ENCODE measurements at places on chromosomes 1 and 21.

DNA sequence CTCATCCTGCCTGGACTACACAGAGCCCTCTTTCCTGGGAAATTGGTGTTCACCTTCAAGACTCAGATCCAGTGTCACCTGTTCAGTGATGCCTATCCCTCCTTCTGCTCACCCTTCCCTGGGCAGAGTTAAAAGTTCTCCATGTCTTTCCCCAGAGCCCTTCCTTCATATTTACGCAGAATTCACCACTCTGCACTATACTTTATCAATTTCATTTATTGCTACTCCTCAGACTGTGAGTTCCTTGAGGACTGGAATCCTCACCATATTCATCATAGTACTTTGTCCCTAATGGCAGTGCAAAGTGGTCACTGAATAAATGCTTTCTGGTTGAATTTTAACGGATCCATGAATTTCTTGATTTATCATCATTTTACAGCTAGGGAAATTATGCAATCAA, 300.0 kb downstream of the CHRM3 start:
- no peak for DNase-seq

- peak; percentile 52 for DNase-seq
Observed at GRCh38 chr1:24857507-24858133, 72.5 kb downstream of the RUNX3 start.

GRCh38 chr1:31569596-31570173, 6.6 kb upstream of the TINAGL1 start:
- DNase-seq = peak; percentile 43

- DNase-seq = no peak
Observed at GRCh38 chr1:115348636-115349035, 10.6 kb upstream of the NGF start.

- DNase-seq = no peak
Observed at GRCh38 chr1:55095095-55095494, 55.7 kb downstream of the PCSK9 start.

DNA sequence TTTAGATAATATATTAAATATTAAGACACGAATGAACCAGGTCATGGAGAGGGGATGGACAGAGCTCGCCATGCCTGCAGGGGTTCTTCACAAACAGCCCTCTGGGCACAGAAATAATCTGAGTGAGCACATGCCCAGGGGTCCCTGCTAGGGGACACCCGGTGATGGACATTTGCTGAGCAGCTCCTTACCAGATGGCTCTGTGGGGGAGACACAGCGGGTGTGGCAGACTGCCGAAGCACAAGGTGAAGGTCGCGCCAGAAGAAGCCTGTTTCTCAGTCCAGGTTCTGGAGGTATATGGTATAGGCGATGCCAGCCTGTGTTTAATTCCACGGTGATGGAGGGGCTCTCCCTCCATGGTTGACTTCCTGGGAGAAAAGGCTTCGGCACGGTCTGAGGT, 9.6 kb downstream of the TRABD2B start:
- DNase-seq = no peak

- no peak for DNase-seq
Observed at GRCh38 chr1:230753191-230753585, 6.0 kb downstream of the CAPN9 start.

DNA sequence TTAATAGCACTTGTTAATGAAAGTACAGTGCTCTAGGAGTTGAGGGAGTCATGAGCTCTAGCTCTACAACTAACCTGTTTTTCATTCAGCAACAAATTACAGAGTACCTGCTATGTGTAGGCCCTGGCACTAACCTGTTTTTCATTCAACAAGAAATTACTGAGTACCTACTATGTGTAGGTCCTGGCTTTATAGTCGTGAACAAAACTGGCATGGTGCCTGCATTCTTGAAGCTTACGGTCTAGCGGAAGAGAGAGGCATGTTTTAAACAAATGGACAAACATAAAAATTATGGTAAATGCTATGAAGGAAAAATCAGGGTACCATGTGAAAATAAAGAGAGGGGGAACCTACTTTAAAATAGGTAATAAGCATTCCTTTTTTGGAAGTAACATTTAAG, 2.2 kb upstream of the UBAP2L start:
- no peak for DNase-seq

DNA sequence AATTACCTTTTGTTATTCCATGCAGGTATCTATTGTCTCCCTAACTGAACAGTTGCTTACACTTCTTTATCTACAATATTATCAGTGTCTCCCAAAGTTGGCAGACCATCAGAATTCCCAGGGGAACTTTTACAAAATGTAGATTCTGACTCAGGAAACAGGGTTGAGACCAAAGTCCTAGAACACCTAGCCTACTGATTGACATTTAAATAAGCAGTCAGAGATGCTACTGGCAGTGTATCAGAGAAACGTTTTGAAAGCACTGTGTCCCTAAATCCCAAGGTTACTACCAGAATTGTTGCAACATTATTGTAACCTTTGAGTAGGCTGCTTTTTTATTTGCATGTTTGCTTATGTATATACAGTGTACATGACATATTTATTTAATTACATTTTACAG, 1.8 kb upstream of the F5 start:
- DNase-seq = no peak

DNA sequence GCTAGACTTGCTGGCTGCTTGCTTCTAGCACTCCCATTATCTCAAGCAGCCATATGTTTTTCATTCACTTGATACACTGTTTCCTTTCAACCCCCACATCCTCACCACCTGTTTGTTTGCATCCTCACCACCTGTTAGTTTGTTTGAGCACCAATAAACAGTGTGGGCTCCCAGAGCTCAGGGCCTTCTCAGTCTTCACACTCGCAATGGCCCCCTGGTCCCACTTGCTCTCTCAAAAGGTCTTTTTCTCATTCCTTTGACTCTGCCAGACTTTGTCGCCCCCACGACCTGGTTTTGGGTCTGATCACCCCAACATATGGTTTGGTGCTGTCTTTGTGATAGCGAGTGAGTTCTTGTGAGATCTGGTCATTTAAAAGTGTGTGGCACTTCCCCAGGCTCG, 6.2 kb upstream of the PADI4 start:
- no peak for DNase-seq

DNA sequence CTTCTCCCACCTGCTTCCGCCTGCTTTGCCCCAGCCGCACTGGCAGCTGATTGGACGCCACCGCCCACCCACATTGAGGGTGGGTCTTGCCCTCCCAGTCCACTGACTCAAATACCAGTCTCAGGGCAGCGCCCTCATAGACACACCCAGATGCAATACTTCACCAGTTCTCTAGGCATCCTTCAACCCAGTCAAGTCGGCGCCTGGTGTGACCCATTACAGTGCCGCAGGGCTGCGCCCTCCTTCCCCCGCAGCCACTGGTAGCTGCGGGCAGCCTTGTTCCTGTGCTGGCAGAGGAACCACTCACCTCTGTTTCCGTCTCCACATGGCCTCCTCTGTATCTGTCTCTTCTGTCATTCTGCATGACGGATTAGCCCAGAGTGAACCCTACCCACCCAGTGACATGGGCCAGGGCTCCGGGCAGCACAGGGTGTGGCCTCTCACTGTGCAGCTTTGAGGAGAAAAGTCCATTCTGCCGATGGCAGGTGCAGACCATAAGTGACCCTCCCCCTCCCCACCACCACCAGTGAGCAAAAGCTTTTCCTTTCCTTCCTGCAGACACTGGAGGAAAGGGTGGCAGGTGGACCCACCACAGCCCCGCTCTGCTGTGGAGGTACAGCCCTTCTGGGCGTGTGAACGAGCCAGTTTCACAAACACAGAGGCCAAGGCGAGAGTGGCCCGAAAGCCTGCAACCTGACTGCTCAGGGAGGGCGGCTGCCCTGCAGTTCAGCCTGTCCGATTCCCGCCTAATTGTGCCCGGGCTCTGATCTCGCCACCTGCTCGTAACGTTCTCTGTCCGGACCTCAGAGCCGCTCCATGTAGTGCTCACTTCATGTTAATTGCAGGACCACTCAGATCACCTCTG, 57.1 kb downstream of the FAAP20 start:
- no peak for DNase-seq

DNA sequence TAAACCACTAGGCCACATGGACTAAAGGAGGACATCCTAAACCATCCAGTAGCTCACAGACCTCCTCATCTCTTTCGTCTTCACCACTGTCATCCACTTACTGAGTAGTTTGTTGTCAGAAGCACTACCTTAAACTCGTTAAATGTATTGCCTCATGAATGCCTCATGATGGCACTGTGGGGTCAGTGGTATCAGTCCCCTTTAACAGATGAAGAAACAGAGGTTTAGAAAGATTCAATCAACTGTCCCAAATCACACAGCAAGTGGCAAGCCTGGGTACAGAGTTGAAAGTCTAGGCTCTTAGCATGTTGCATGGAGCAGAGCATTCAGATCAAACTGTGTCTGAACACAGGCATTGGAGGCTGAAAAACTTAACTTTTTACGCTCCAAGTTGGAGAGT, 183.6 kb upstream of the KIAA0040 start:
- no peak for DNase-seq

GRCh38 chr1:200279810-200280411, 129.9 kb downstream of the ZNF281 start:
- no peak for DNase-seq

GRCh38 chr1:202227053-202227672, 33.6 kb downstream of the LGR6 start:
- DNase-seq = no peak

- no peak for DNase-seq
Observed at GRCh38 chr1:152654110-152654509, 9.1 kb upstream of the LCE2D start.

Data from CD8-positive, alpha-beta T cell (primary cell).